ENCODE measurements at places on chromosomes 5 and 9. TPM values are rescaled to one million over a fixed set of nuclear protein-coding genes. Genes with fewer than 3 reads are reported as not detected.

GRCh38 chr9:125137200-125137599 lies 6.1 kb downstream of the SCAI start:
- DNase-seq, result no peak

GRCh38 chr9:93464395-93464794 lies 11.0 kb upstream of the FAM120AOS start:
- DNase-seq, result no peak

HSPA5 gene
- 46.5 TPM for total RNA-seq

DNA sequence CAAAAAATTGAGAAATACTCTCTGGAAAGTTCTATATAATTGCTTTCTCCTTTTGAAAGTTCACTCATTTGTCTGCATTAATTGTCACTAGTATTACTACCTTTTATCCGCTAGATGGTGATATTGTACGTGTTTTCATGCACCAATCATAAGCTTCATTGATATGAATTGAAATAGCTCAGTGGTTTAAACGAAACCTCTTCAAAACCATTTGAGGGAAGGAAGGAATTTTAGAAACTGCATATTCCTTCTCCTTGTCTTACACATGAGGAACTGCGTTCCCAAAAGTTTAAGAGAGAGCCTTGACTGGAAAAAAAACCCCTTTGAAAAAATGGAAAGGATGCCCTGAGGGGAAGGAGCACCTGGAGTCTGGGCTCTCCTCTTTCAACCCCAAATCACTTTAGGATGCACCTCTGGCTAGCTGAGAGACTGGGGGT lies 98.6 kb downstream of the YTHDC2 start:
- DNase-seq, result peak; percentile 38

DNA sequence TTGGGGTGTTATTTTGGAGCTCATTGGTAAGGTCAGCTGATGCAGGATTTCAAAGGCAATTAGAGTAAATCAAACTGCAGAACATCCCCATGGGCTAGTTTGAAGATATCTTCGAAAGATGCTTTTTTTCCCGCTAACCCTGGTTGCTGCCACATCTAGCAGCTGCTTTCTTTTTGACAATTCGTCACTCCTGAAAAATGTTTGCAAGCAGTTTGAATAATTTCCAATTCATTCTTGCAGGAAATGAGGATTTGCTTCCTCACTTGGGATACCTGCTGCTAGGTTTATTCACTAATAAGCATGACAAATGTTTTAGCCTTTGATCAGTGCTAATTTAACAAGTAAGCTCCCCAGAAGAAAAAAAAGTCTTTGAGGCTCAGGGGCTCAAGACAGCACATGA lies 649.6 kb upstream of the RORB start:
- no peak for DNase-seq

- no peak for DNase-seq
Observed at GRCh38 chr5:57561231-57561842, 78.7 kb upstream of the ACTBL2 start.

DNA sequence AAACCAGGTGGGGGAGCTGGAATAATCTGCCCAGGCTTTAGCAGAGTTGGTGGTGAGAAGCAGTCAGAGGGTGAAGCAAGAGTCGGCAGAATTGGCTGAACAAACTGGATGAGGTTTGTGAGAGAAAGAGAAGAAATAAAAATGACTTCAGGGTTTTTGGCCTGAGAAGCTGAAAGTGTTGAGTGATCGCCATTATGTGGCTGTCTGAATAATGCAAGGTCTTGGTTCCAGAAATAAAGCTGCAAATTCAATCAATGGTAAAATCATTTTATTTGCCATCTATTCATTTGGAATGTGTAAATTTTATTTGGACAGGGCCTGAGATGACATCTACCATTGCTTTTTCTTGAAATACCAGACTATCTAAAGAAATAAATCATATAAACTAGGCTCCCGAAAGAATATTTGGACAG lies 50.4 kb upstream of the DAB2 start:
- no peak for DNase-seq

DNA sequence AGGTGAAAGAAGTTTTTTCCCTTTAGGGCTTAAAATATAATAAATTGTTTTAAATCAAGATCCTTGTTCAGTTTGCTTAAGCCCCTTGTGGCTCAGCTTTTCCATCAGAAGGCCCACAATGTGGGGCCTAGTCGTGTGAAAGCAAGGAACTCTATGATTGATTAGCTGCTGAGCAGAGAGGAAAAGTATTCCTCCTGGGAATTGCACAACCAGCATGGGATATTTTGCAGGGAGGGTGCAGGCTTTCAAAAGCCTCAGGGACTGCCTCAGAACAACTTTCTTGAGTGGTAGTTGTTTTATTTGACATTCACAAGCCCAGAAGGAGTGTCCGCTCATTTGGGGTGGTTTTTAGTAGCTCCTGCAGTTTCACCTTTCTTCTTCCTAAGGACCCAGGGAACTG lies 19.8 kb downstream of the TTC23L start:
- no peak for DNase-seq

DNA sequence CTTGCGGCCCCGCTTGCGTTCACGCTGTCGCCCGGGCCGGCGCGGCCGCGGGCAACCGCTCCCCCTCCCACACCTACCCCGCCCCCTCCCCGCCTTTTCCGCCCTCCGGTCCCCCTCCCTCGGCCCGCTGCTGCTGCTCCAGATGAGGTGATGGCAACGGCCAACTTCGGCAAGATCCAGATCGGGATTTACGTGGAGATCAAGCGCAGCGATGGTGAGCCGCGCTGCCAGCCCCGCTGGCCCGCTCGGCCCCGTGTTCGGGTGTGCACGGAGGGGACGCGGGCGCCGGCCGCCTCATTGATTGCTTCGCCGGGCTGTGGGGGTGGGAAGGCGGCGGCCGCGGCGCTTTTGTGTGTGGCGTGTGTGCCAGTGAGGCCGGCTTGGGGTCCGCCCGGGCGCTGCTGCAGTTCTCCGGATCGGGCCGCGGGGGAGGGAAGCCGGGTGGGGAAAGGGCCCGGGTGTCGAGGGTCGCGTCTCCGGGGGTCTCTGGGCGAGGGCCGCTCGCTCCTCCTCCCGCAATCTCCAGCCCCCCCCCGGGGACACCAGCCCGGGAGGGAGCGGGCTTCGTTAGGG lies 403 bp downstream of the KIF2A start:
- DNase-seq, result peak; percentile 44

- no peak for DNase-seq
Observed at GRCh38 chr5:37808945-37809344, 30.9 kb downstream of the GDNF start.

SPAG8 gene
- 0.78 TPM for total RNA-seq

- no peak for DNase-seq
Observed at GRCh38 chr9:115210699-115211098, 92.7 kb upstream of the TNC start.

DNA sequence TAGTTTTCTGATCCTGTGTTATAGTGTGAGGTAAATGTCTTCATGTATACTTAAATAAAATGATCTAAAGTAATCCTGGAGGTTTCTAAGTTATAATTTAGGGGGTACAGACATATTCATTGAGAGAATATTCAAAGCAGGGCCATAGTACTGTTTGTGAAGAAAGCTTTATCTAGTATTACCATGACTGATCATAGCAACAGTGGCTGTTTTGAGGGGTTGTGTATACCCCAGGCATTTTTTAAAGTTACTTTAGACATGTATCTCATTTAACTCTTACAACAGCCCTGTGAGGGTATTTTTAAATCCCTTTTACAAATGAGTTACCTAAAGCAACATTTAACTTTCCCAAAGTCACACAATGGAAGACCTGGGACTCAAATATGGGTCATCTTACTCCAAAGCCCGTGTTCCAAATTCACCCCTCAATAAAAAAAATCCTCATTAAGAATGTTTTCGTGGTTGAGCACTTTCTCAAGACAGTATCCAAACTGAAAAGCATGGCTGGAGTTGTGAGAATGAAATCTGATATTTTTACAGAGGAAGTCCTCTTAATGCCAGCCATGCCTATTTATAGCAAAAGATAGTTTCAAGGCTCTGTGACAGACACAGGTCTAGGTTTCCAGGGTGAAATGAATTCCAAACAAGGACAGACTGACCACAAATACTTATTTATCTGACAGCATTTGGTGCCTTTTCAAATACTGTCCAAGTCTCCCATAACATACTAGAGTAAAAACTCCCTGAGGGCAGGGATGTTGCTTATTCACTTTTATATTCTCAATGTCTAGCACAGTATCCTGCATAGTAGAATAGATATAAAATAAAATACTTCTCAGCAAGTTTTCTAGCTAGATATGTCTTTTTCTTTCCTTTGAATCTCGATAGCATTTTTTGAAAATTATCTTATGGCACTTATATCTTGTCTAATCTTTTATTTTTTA lies 10.4 kb downstream of the STOM start:
- DNase-seq, result no peak

GRCh38 chr5:133753856-133754255 lies 141.5 kb upstream of the FSTL4 start:
- no peak for DNase-seq

DNA sequence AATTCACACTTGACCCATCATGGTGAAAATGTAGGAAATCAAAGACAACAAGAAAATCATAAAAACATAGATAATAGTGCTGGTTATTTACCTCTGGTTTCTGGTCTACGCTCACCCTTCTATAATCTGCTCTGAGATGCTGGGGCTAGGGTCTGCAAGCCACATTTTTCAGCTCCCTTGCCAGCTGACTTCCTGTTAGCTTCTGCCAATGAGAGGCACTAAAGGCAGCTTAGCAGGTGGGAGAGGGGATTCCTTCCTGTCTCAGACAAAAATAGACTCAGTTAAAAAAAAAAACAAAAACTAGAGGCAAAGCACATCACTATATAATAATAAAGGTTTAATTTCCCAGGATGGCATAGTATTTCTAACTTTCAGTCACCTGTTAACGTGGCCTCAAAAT lies 20.2 kb upstream of the N4BP3 start:
- no peak for DNase-seq

DNA sequence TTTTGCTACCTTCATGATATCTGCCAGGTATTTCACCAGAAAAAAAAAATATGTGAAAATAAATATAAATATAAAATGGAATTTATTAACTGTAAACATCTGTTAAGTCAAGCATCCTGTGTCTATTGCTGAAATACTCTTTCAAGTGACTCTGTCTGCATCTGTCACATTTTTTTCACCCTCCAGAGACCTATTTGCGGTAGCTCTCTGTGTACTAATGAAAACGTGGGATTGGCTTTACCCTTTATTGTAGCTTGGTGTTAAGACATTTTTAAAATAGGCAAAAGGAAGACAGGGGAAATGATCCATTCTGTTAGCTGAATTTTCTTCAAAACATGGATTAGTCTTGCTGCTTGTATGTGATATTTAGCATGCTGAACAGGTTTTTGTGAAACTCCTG lies 536.0 kb upstream of the WWC1 start:
- DNase-seq, result no peak

GRCh38 chr9:134647359-134648080 lies 5.9 kb downstream of the COL5A1 start:
- no peak for DNase-seq

- DNase-seq, result no peak
Observed at GRCh38 chr5:95969651-95970358, 8.2 kb upstream of the ELL2 start.

BTF3 gene
- total RNA-seq, result 233 TPM

DNA sequence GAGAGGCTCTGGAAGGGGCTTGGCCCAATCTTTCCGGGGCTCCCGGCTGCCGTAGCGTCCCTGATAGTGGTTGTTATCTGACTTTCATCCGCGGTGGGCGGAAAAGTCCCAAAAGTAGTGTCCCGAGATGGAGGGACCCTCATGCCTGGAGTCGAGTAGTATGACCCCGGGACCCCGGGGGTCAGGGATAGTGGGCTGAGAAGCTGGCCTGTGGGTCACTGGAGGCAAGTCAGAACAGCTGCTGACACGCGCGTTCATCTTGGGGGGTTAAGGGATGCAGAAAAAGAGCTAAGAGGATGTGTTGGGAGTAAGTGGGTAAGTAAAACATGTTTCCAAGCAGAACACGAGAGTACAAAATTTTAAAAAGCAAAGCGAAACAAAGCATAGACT lies 123.4 kb downstream of the TMEM161B start:
- no peak for DNase-seq

DNA sequence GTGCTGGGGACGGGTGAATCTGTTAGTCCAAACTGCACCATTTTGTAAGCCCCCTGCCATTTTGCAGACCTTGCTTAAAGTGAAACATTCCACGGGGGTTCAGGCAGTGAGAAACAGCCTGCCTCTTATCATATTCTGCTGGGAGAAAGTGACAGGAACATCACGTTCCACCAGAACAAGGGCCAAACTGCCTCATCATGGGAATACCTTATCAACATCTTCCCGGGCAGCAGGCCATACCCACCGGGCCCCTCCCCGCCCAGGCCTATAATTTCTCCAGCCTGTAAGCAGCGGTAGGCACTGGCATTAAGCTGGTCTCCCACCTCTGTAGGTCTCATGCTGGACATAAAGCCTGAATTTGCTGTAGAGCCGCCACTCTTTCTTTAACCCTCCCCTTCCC lies 1.5 kb upstream of the CFAP77 start:
- no peak for DNase-seq

DNA sequence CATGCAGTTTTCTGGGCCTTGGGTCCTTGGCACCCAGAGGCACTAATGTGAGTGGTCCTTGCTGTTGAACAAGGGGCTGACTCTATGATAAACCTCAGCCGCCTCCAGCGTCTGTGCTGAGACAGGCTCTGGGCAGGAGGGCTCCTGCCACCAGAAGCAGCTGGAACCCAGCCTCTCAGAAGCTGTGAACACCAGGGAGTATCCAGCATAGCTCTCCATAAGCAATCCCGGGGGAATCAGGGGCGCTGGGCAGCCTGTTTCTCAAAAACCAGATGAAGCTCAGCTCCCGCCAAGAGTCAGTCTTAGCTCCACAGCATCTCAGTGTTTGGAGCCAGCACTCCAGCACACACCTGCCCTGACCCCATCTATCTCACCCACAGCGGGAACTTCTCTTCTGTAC lies 170.2 kb downstream of the HSPA4 start:
- no peak for DNase-seq

ZDHHC11B gene
- total RNA-seq, result 5.2 TPM

DBN1 gene
- 12.9 TPM for total RNA-seq

DNA sequence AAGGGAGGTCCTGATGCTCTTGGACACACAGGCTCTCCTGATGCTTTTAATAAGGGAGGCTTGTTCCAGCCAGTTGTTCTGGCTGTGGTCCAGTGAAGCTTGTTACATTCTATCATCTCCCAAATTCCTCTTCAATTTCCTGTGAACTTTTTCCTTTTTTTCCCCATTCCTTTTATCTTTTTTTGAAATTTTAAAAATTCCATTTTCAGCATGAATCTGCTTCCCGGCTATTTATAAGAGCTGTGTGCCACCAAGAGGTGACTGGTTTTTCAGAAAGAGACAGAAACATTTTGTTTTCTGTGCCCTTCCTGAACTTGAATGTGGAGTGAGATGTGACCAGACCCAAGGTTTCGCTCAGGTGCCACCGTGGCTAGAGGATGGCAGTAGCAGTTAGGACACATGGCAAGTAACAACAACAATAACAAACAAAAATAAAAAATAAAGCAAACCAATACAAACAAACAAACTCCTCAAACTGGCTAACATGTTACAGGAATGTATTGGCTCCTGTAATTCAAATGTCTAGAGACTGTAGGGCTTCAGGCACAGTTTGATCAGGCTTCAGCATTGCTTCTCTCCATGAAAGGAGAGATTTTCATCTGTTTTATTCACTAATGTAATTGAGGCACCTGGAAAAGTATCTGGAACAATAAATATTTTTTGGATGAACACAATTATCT lies 121.1 kb downstream of the BOD1 start:
- DNase-seq, result no peak

GCNT4 gene
- not detected for total RNA-seq

All from HT-29 (cell line).